ENCODE measurements at places on chromosomes 16 and 17. TPM values are rescaled to one million over a fixed set of nuclear protein-coding genes. Genes with fewer than 3 reads are reported as not detected.
A peak's percentile ranks its signal among the peaks of the same experiment; 100 is the strongest.

SEZ6 gene
- 0.30 TPM for total RNA-seq

PTX4 gene
- total RNA-seq: not detected

GLP2R gene
- total RNA-seq: not detected

CDH16 gene
- total RNA-seq: not detected

IFI35 gene
- total RNA-seq: 1.3 TPM

CCL1 gene
- total RNA-seq: not detected

IKZF3 gene
- not detected for total RNA-seq

CD300LD gene
- not detected for total RNA-seq

YWHAE gene
- total RNA-seq: 1,231 TPM

RILP gene
- total RNA-seq: 1.2 TPM

KRT31 gene
- not detected for total RNA-seq

KIF18B gene
- 93.1 TPM for total RNA-seq

CSH2 gene
- not detected for total RNA-seq

OR1D2 gene
- not detected for total RNA-seq

CCL18 gene
- total RNA-seq: not detected

CTNS gene
- 17.4 TPM for total RNA-seq

DNA sequence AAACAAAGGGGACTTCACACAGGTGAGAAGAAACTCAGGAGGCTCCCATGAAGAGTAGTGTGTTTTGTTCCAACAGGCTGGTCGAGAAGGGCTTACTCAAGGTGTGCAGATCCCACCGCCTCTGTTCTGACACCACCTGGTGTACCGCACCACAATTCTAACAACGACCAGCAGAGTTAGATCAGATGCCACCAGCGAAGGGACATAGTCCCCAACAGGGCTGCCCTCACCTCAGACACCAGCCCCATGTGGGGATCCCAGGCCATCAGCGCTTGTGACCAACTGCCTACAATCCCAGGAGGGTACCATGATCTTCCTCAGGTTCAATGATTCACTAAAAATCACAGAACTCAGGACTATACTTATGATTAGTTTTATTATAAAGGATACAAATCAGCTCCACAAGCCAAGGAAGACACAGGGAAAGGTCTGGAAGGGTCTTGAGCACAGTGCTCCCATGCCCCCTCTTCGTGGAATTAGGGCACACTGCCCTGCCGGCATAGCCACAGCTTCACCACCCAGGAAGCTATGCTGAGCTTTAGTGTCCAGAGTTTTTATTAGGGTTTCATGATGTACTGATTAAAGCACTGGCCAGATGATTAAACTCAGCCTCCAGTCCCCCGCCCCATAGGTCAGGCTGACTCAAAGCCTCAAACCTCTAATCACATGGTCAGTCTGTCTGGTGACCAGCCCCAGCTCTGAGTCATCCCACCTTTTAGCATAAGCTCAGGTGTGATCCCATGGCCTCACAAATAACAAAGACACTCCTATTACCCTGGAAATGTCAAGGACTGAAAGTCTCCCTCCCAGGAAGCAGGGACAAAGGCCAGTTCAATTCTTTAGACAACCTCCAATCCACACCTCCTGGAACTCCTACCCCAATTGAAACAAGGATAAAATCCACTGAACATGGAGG is 26.0 kb downstream of the TRIM25 start:
- DNase-seq: no peak

GRCh38 chr17:72576289-72576759 is 455.5 kb downstream of the SOX9 start:
- DNase-seq: peak; percentile 55

GRCh38 chr17:40563220-40564052 is 1.8 kb downstream of the CCR7 start:
- DNase-seq: no peak

GRCh38 chr16:685967-686366 is 1.8 kb upstream of the JMJD8 start:
- DNase-seq: peak; percentile 50

- peak; percentile 53 for DNase-seq
Observed at GRCh38 chr16:67528870-67529581, 397 bp downstream of the RIPOR1 start.

GRCh38 chr17:50130559-50131305 is 772 bp upstream of the SAMD14 start:
- no peak for DNase-seq

DNA sequence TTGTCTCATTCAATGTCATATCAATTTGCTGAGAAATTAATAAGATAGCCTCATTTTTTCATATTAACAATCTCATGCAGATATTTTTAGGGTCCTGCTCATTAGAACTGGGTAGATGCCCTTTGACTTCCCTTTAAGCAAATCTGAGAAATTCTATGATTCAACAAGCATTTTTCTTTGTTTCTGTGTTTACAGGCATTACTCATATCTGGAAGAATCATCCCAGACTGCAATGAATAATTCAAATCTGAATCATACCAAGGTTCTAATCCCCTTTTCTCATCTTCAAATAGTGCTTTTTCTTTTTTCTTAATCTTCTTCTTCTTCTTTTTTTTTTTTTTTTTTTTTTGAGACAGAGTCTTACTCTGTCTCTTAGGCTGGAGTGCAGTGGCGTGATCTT is 69.2 kb upstream of the KIFC3 start:
- no peak for DNase-seq

GRCh38 chr16:85124636-85125346 is 12.5 kb upstream of the CIBAR2 start:
- no peak for DNase-seq

GRCh38 chr17:81854974-81855774 is 5.2 kb downstream of the P4HB start:
- DNase-seq: no peak

DNA sequence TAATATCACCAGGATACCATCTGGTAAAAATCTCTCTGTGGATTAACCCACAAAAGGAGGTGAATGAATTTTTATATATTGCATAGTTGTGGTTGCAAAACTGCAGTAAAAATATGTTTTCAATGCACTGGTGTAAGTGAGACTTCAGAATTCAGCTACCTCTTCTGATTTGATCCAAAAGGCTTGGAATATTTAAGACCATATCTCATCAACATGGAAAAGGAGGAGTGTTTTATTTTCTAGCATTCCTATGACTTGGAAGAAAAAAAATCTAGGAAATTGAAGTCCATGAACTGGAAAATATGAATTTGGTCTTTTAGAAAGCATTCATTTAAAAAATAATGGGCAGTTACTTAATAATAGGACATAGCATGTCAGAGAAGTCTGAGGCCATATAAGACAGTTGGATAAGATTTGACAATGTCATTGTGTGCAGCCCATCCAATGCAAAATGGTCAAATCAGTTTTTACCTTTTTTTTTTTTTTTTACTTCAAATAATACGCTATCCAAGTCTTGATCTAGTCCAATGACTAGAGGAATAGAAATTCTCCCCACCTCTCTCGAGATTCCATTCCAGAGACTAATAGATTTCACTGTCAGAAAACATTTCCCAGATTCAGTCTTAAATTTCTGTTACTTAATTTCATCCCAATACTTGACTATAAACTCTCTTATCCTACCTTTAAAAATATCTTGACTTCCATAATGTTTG is 364.9 kb upstream of the PMFBP1 start:
- no peak for DNase-seq

GRCh38 chr17:56982312-56982711 is 4.4 kb downstream of the SCPEP1 start:
- no peak for DNase-seq

GRCh38 chr17:70185285-70185684 is 16.0 kb downstream of the KCNJ2 start:
- DNase-seq: no peak

DNA sequence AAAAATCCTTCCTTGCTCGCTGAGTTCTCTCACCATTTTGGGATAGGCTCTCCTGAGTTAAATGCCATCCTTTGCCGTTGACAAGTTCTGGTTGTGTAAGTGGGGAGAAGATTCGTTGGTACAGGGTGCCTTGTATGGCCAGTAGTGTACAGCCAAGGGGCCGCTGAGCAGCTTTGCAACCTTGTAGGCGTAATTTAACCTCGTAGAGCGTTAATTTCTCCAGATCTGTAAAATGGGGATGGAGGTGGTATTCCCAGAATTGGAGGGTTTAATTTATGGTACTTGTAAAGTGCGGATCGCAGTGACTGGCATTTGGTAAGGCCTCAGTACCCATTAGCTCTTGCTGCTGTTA is 1.4 kb downstream of the ARSG start:
- DNase-seq: no peak

GRCh38 chr17:17175917-17176316 is 30.2 kb downstream of the PLD6 start:
- DNase-seq: no peak

- DNase-seq: no peak
Observed at GRCh38 chr16:8293413-8293812, 296.9 kb downstream of the TMEM114 start.

DNA sequence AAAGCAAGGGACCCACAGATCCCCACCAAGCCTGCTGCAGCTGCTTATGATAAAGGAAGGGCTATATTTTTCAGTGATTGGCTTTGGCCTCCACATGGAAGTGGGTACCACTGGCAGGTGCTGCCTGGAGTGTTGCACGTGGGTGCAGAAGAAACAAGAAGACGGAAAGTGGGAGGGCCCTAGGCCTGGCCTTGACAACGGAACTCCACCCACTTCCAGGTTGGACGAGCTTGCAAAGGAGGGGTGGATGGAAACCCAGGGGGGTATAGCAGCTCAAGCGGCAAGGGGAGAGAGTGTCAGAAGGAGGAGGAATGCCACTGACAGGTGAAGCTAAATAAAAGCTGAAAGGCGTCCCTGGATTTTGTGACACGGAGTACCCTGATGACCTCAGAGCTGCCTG is 20.3 kb downstream of the TRIM25 start:
- no peak for DNase-seq

GRCh38 chr17:48632579-48633265 is 6.6 kb upstream of the HOXB9 start:
- no peak for DNase-seq

GRCh38 chr16:87644186-87644585 is 41.9 kb downstream of the JPH3 start:
- no peak for DNase-seq

GRCh38 chr17:67262435-67263117 is 17.6 kb upstream of the HELZ start:
- DNase-seq: no peak

DNA sequence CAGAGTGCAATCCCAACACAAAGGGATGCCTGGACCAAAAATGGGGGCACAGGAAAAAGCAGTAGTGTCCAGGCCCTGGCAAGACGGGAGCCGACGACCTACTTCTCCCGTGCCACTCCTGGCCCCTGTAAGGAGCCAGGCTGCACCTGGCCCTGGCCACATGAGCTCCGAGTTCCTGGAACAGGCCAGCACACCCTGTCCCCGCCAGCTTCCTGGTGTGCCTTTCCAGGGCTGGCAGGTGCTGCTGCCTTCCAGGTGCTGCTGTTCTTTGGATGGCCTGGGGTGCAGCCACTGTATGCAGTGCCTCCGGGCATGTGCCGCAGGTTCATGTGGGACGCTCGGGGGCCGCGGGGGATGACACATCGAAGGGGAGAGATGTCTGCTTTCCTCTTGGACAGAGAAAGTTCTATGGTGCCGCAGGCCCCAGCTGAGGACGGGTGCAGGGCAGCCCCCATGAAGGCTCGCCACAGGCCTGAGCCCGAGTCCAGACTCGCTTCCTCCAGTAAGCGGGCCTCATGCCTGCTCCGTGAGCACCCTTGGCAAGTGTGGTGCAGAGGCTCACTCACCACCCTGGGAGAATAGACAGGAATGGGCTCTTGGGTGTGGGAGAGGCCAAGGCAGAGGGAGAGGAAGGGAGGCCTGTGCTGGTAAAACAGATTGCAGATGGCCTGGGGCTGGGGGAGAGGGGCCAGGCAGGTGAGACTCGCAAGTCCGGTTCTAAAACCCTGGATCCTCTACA is 54.7 kb upstream of the FASN start:
- DNase-seq: no peak

DNA sequence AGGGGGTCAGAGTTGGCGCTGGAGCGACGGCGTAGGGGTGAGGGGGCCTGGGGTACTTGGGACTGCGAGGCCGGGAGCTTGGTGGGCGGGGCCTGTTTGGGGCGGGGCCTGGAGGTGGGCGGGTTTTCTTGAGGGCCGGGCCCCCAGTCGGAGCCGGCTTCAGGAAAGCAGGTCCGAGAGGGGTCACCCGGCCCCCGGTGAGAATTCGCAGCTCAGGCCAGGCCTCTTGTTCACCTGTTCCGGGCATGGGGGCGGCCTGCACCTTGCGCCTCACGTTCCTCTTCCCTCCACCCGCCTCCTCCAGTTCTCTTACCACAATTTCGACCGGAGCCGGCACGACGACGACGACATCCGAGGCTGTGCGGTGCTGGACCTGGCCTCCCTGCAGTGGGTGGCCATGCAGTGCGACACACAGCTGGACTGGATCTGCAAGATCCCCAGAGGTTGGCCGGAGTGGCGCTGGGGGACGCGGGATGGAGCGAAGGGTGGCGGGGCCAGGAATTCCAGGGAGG is 52.5 kb downstream of the MRC2 start:
- DNase-seq: no peak

GRCh38 chr16:61214780-61215179 is 821.5 kb downstream of the CDH8 start:
- no peak for DNase-seq

DNA sequence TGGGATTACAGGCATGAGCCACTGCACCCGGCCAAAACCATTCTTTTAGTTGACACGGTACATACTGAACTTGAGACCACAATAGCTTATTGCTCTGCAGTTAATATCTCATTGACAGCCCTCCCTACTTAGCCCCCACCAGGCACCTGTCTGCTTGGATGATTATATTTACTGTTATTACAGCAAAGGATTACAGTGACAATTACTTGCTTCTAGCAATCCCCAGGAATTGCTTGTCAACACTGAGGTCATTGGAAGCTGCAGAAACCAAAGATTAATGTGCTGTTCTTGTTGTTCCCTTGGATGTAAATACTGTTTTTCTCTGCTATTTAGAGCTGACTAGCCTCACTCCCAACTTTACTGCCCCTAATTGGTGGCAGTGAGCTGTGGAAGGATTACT is 211.2 kb downstream of the LGALS9B start:
- no peak for DNase-seq

DNA sequence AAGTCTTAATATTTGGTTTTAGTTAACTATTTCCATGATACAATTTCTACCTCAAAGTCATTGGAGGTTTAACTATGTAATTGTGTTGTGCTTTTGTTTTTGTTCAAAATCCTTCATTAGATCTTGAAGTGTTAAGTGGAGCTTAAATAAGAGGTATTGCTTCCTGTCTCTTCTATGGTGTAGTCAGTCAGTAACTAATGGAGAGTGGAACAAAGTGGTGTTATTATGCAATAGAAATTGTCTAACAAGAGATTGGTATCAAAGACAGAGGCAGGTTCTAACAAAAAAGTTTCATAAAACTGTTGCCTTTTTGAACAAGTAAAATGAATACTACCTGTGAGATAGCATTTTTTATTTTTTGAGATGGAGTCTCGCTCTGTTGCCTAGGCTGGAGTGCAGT is 45.2 kb downstream of the GRB7 start:
- no peak for DNase-seq

- no peak for DNase-seq
Observed at GRCh38 chr16:7524419-7524818, 191.8 kb downstream of the RBFOX1 start.
